ENCODE measurements at places on chromosomes 3 and 15.

- DNase-seq: no peak
These were observed 156.9 kb downstream of the B3GALNT1 start for GRCh38 chr3:160948273-160948672.

DNA sequence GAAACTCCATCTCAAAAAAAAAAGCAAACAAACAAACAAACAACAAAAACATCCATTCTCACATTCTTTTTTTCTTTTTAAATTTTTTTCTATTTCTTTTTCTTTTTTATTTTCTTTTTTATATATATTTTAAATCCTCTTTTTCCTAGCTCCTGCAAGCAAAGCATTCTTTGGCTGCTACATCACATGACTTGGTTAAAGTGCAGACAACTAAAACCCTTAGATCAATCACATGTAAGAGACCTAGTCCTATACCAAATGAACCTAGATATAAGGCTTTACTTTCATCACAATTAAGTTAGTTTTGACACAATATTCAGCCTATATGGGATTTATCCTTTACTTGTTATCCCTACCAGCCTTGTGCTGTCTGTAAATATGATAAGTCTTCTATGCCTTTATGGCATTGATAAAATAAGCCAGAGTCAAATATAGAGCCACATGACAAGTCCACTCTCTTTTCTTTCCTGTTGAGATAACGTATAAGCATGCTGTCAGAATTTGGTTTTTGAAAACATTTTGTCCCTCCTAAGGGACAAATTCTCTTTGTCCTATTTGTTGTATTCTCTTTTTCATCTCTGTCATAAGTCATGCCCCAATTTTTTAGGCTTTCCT, 11.3 kb downstream of the UBR1 start:
- DNase-seq: no peak

DNA sequence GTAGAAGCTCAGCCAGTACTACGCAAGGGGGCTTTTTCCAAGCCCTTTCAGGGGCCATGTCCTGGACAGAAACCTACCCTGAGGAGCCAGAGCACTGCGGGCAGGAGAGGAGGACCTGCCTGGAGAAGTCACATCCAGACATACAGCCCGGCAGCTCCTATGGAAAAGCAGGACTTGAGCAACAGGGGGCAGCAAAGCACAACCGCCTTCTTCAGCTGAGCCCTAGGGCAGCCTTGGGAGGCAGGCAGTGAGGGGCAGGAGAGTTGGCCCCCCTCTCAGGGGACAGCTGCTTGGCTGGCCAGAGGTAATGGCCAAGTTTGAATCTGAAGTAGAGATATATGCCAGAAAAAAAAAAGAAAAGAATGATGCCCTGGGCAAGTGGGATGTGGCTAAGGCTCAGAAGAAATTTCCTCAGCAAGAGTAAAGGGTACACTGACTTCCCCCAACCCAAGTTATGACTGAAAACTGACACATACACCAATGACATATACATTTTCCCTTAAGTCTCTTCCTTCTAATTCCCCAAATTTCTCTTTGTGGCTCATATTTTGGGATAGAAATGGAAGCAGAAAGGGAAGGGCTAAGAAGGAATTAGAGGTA, 56.9 kb downstream of the CYP19A1 start:
- DNase-seq: peak; percentile 45

GRCh38 chr3:118778201-118778600, 256.4 kb downstream of the IGSF11 start:
- DNase-seq: no peak

GRCh38 chr3:76308541-76308940, 523.2 kb upstream of the ZNF717 start:
- DNase-seq: peak; percentile 23

- no peak for DNase-seq
These were observed 115.7 kb upstream of the IQSEC1 start for GRCh38 chr3:13188975-13189374.

DNA sequence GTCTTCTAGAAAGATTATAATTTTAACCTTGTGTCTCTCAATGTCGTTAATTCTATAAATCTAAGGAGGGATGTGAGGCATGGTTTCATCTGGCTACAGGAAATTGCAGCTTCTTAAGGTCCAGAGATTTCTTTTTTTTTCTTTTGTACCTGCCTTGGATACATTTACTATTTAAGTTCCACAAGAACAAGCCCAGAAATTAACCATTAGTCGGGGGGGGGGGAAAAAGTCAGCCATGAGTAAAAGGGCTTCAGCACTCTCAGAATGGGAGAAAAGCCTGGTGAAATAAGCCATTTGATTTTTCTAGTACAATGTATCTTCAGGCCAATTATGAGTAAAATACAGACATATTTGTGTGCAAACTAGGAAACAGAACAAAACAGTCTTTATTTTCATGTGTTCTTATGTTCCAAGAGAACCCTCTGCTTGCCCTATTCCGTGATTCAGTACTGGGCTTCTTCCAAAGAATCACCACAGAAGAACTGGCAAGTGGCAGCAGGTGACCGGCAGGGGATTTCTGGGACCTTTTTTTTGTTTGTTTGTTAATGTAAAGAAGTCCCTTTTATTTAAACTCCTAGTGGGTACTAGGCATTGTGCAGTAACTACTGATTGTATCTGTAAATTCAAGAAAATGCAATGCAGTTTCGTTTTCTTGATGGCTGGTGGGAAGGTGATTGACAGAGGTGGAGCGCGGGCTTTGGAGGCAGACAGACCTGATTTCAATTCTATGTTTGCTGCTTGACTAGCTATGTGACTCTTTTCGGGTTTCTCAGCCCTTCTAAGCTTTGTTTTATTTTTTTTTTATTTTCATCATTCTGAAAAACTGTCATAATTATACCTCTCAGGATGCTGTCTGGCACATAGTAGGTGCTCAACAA, 82.5 kb downstream of the PEX5L start:
- no peak for DNase-seq

- DNase-seq: peak; percentile 38
These were observed 57.2 kb downstream of the SEC22A start for GRCh38 chr3:123258811-123259420.

DNA sequence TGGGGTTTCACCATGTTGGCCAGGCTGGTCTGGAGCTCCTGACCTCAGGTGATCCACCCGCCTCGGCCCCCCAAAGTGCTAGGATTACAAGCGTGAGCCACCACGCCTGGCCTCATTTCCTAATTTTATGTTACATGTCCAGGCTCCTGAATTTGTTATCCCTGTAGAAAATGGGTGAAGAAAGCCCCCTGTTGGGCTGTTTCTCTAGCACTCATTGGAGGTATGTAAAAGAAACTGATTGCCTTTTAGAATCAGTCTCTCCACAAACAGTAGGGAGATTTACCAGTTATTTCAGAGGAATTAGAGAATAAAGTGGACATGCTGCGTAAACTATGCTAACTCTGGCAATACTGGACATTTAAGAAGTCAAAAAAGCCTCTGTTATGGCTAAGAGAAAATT, 364.1 kb upstream of the TBL1XR1 start:
- no peak for DNase-seq

DNA sequence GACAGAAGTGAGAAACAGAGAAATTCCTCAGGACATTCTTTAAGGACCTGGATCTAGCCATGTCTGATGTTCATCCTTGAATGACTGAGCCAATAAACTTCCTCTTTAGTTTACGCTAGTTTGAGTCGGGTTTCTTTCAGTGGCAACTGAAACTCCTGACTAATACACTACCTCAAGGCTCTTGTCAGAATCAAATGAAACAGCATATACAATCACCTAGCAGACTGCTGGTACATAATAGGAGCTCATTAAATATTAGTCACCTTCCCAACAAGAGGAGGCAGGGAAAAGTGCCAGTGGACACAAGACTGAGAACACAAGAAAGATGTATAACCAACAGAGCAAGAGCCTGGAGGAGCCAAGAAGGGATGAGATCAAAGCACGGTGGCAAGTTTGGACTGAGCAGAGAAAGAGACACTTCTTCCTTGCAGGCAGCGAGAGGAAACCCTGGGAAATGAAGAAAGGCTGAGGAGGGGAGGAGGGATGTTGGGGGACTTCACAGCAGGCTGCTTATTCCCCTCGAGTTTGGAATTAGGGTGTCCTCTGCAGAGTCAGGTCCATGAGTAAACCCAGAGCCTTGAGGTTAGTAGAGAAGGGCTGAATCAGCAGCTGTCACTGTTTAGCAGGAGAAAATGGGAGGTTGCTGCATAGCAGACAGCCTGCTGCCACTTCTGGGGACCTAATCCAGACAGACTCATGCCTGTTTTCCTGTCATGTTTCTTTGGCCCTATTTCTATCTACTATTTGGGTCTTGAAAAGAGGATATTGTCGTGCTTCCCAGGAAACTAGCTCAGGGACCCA, 73.3 kb downstream of the MRPL46 start:
- no peak for DNase-seq

- DNase-seq: no peak
These were observed 250.8 kb upstream of the CBLB start for GRCh38 chr3:106119614-106120082.

- no peak for DNase-seq
These were observed 30.9 kb downstream of the KY start for GRCh38 chr3:134619884-134620445.

DNA sequence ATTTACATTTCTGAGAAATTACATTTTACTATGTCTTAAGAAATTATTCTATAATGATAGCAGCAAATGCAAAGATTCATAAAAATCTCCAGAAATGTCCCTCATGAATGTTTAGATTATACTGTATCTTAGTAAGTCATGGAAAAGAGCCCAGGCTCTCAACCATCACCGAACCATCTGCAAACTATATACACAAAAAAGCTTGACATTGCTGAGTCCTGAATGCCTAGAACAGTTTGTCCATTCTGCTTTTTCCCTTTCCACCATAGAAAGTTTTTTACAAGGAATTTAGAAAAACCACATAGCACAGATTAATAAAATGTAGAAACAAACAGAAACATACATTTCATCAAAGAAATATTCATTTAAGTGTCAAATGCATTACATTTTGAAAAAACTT, 83.6 kb downstream of the MYO9A start:
- DNase-seq: no peak

DNA sequence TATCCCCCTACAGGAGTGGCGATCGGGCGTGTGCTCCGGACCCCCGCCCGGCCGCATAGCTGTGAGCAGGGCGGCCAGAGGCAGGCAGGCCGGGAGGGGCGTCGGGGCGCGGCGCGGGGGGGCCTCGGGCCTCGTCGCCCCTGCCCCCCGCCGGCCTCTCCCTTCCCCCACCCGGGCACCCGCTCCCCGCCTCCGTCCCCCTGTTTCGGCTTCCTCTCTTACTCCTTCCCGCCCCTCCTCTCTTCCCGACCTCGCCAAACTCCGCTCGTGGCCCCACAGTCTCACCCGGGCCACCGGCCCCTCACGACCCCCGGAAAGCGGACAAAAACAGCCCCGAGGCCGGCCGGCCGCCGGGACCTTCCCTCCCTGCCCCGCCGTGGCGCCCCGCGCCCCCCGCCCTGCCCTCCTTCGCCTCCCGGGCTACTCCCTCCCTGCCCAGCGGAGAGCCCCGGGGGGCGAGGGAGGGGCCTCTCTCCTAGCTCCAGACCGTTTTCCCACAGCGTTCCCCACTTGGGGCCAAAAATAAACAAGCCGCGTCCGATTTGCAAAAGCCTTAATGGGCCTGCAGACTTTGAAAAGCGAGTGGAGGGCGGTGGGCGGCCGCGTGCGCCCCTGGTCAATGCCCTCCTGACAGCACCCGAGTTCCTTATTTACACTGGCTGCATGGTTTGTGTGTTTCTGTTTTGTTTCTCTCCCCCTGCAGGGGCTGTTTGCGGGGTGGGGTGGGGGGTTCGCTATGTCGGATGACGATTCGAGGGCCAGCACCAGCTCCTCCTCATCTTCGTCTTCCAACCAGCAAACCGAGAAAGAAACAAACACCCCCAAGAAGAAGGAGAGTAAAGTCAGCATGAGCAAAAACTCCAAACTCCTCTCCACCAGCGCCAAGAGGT, 1.0 kb downstream of the UBE2E1 start:
- peak; percentile 53 for DNase-seq

GRCh38 chr3:14949126-14949525, 1.7 kb downstream of the NR2C2 start:
- DNase-seq: no peak

- DNase-seq: no peak
These were observed 102.7 kb upstream of the FGF7 start for GRCh38 chr15:49320351-49320750.

DNA sequence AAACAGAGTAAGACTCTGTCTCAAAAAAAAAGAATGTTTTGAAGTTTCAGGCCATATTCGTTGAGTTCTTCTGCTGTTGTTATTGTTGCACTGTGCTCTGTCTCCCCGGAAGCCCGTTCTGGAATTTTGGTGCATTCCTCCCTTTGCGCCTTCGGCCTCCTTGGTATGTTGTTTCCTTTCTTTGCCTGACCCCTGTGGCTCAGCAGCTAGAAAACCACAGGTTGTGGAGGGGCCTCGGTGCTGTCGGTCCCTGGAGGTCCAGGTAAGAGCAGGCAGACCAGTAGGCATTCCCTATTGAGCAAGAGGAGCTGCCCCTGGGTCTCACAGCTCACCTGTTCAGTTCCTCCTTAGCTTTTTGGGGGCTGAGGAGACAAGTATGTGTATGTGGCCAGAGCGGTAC, 51.0 kb upstream of the DLG1 start:
- DNase-seq: no peak

DNA sequence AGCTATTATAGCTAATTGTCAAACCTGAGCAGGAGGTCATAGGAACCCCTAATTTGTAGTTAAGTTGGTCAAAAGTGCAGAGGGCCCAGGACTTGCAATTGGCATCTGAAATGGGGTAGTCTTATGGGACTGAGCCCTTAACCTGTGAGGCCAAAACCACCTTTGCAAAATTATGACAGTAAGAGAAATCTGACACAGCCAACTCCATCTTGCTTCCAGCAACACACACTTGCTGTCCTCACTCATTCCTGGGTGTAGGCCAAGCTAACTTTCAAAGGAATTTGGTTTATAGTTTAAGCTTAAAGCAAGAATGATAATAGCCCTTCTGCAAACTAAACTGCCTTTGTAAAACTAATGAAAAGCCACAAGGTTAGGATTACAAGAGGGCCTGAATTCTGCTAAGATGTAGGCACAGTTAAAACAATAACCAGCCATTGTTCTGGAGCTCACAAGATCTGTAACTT, 57.6 kb upstream of the FRMD4B start:
- no peak for DNase-seq

DNA sequence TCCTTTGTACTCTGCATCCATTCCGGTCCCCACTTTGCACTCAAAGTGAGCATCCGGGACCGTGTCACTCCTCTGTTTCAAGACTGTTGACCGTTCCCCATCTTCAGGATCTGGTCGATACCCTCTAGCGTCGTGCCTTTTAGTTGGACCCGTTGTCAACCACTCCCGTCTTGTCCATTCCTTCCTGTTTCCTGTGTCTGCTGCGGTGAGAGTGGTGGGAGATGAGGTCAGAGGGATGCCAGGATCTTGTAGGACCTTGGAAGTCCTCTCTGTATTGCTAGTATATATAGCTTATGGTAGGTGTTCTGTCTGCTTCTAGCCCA, 624 bp downstream of the BRK1 start:
- no peak for DNase-seq

DNA sequence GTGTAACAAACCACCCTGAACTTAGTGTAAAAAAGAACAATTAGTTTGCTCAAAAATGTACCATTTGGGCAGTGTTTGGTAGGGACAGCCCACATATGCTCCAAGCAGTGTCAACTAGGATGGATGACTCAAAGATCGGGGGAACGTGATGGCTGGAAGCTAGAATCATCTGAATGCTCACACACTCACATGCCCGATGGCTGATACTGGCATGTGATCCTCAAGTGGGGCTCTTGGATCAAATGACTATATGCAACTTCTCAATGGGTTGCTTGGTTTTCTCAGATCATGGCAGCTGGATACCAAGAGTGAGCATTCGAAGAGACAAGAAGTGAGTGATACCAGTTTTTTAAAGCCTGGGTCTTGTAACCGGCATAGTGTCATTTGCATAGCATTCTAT, 335.9 kb upstream of the KCNMB2 start:
- DNase-seq: no peak

Data from muscle of arm (tissue), 14 donors.